ENCODE measurements at places on chromosomes 12 and 14. TPM values are rescaled to one million over a fixed set of nuclear protein-coding genes. Genes with fewer than 3 reads are reported as not detected.

ABHD12B gene
- 0.32 TPM for polyA plus RNA-seq

TFCP2 gene
- polyA plus RNA-seq: 54.6 TPM

KRT81 gene
- polyA plus RNA-seq: not detected

SIX6 gene
- not detected for polyA plus RNA-seq

BCAT1 gene
- polyA plus RNA-seq: 20.8 TPM

ETNK1 gene
- 76.2 TPM for polyA plus RNA-seq

SIRT4 gene
- 3.6 TPM for polyA plus RNA-seq

CISTR gene
- not detected for polyA plus RNA-seq

JAG2 gene
- 5.4 TPM for polyA plus RNA-seq

CCDC177 gene
- polyA plus RNA-seq: 0.10 TPM

FAM181A gene
- polyA plus RNA-seq: not detected

HOXC12 gene
- polyA plus RNA-seq: not detected

TMEM253 gene
- polyA plus RNA-seq: 0.90 TPM

HOXC10 gene
- 67.2 TPM for polyA plus RNA-seq

ACACB gene
- polyA plus RNA-seq: 22.2 TPM

PRH2 gene
- polyA plus RNA-seq: 0.76 TPM

NOVA1 gene
- polyA plus RNA-seq: 31.9 TPM

MYF5 gene
- not detected for polyA plus RNA-seq

BMP4 gene
- polyA plus RNA-seq: 40.7 TPM

TDRD9 gene
- polyA plus RNA-seq: 4.0 TPM

PRPH gene
- 5.0 TPM for polyA plus RNA-seq

RERGL gene
- polyA plus RNA-seq: 8.8 TPM

LTBP2 gene
- polyA plus RNA-seq: 9.6 TPM

FOXG1 gene
- 0.03 TPM for polyA plus RNA-seq

PPFIBP1 gene
- polyA plus RNA-seq: 32.6 TPM

DNAH10 gene
- 5.0 TPM for polyA plus RNA-seq

HCAR2 gene
- polyA plus RNA-seq: 0.66 TPM

KRT7 gene
- 2.4 TPM for polyA plus RNA-seq

BRMS1L gene
- polyA plus RNA-seq: 20.8 TPM

LYZ gene
- polyA plus RNA-seq: 19.9 TPM

RNASE9 gene
- not detected for polyA plus RNA-seq

BCL11B gene
- polyA plus RNA-seq: 0.60 TPM

FAM90A1 gene
- 3.0 TPM for polyA plus RNA-seq

SGPP1 gene
- 26.6 TPM for polyA plus RNA-seq

DPY19L2 gene
- 21.5 TPM for polyA plus RNA-seq

SMCO2 gene
- polyA plus RNA-seq: 0.37 TPM

MSRB3 gene
- 42.5 TPM for polyA plus RNA-seq

PPFIA2 gene
- 2.9 TPM for polyA plus RNA-seq

ESYT1 gene
- 77.5 TPM for polyA plus RNA-seq

DCN gene
- 424 TPM for polyA plus RNA-seq

ZDHHC22 gene
- 0.70 TPM for polyA plus RNA-seq

LMBR1L gene
- 100 TPM for polyA plus RNA-seq

NTN4 gene
- 110 TPM for polyA plus RNA-seq

DHRS2 gene
- 84.3 TPM for polyA plus RNA-seq

RNF212B gene
- polyA plus RNA-seq: 1.8 TPM

CCDC175 gene
- 1.8 TPM for polyA plus RNA-seq

UNC79 gene
- 0.38 TPM for polyA plus RNA-seq

GLT8D2 gene
- polyA plus RNA-seq: 13.7 TPM

NGB gene
- polyA plus RNA-seq: not detected

STAC3 gene
- polyA plus RNA-seq: 2.2 TPM

WIF1 gene
- 5.5 TPM for polyA plus RNA-seq

PDE3A gene
- polyA plus RNA-seq: 36.7 TPM

LMNTD1 gene
- polyA plus RNA-seq: not detected

PLBD1 gene
- 56.7 TPM for polyA plus RNA-seq

C12orf42 gene
- polyA plus RNA-seq: not detected

OR4K5 gene
- polyA plus RNA-seq: not detected

All from left renal pelvis (tissue), 4 donors.